GM12864 (cell line): ENCODE measurements at places on chromosomes 12 and 14.

- no peak for DNase-seq
Measured at GRCh38 chr14:28323366-28323765, 443.2 kb upstream of the FOXG1 start.

- no peak for DNase-seq
Measured at GRCh38 chr14:54090274-54090673, 133.6 kb upstream of the BMP4 start.

GRCh38 chr12:106962286-106962685 lies 6.6 kb downstream of the TMEM263 start:
- DNase-seq, result no peak

DNA sequence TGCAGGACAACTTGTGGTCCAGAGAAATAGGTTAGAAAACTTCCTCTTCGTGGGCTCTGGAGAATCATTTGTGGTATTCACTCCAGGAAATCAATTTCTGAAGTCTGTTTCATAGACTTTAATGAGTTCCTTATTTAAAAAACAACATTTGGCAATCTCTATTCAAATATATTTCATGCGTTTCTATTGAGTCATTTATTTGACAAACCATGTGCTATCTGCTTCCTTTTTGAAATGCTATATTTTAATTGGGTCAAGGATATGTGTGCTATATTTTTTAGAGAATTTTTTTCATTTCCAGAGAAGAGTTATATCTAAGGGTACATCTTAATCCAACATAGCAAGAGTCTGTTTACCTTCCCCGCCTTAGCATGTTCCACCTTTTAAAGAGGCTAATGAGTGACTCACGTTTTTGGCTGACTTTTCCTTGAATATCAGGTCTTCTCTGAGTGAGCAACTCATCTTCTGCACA lies 252.4 kb upstream of the EGLN3 start:
- no peak for DNase-seq

DNA sequence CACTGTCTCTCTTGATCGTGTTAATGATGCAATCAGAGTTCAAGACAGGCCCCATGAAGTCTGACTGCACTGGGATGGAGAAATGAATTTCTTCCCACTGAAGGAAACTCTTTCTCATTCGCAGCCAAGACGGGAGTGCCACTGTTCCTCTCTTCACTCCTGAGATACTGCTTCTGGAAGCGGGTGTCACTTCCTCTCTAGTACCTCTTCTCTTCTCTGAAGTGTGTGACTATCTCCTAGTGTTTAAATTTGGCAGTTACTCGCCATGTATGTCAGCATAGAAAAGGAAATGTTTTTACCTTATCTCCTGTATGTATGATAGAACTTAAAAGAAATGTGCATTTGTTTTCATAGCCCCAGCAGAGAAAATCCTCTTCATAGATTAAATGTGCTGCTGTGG lies 215.2 kb downstream of the ANO6 start:
- no peak for DNase-seq

GRCh38 chr12:643475-644302 lies 19.6 kb downstream of the NINJ2 start:
- DNase-seq, result no peak

DNA sequence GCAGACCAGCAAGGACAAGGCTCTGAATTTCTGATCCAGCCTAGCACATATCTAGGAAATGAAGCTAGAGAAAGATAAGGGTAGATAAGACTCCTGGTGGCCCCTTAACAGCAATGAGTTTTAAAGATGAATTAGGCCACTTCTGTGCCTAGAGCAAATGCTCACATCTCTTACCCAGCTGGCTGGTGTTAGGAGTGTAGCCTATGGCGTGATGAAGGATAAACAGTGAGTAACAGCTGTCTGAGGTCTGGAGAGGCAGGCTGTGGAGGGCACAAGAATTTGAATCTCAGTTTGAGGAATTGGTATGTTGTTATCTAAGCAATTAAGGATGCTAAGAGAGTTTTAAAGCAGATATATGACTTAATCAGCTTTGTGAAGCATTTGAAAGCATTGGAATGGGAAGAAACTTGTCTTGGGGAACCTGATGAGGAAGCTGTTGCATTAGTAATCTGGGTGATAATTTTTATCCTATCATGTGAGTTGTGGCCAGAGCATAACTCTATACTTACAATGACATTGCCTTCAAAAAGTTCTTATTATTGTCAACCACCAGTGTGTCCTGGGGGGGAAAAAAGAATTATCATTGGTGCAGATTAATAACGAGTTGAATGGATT lies 161.8 kb downstream of the SRGAP1 start:
- no peak for DNase-seq

DNA sequence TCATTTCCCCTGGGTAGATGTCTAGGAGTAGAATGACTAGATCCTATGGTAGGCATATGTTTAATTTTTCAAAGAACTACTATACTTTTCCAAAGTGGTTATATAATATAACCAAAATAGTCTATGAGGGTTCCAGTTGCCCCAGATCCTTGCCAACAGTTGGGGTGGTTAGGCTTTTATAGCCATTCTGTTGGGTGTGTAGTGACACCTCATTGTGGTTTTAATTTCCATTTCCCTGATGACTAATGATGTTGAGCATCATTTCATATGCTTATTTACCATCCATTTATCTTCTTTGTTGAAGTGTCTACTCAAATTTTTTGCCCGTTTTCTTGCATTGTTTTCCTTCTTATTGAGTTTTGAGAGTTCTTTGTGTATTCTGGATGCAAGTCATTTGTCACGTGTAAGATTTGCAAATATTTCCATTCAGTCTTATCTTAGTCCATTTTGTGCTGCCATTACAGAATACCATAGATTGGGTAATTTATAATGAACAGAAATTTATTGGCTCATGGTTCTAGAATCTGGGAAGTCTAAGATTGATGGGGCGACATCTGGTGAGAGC lies 4.7 kb downstream of the SYNE2 start:
- no peak for DNase-seq

GRCh38 chr12:38053655-38054464 lies 262.7 kb upstream of the ALG10B start:
- DNase-seq, result no peak

GRCh38 chr12:92973614-92974013 lies 44.5 kb upstream of the EEA1 start:
- DNase-seq, result peak; percentile 94

- DNase-seq, result no peak
Measured at GRCh38 chr12:11829764-11830194, 180.3 kb downstream of the ETV6 start.

GRCh38 chr14:106044949-106045596 lies 518.7 kb downstream of the TMEM121 start:
- peak; percentile 44 for DNase-seq

- no peak for DNase-seq
Measured at GRCh38 chr12:90064852-90065801, 356.5 kb upstream of the ATP2B1 start.

DNA sequence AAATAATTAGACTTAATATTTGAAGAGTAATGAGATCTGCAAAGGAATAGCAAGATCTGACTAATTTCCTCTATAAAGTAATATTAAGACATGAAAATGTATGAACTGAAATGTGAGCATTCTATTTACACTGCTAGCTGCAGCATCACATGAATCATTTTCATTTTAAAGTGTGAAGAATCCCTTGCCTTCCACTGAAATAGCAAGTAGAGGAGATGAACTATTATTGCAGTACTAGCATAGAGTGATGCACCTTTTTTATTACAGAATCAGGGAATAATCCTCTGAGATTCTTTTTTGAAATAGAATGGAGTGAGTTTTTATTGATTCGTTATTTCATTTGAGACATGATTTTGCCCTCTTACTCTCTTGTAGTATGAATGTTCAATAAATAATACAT lies 281.9 kb upstream of the NAV3 start:
- DNase-seq, result no peak

GRCh38 chr12:51592034-51592705 lies 1.1 kb downstream of the SCN8A start:
- no peak for DNase-seq

DNA sequence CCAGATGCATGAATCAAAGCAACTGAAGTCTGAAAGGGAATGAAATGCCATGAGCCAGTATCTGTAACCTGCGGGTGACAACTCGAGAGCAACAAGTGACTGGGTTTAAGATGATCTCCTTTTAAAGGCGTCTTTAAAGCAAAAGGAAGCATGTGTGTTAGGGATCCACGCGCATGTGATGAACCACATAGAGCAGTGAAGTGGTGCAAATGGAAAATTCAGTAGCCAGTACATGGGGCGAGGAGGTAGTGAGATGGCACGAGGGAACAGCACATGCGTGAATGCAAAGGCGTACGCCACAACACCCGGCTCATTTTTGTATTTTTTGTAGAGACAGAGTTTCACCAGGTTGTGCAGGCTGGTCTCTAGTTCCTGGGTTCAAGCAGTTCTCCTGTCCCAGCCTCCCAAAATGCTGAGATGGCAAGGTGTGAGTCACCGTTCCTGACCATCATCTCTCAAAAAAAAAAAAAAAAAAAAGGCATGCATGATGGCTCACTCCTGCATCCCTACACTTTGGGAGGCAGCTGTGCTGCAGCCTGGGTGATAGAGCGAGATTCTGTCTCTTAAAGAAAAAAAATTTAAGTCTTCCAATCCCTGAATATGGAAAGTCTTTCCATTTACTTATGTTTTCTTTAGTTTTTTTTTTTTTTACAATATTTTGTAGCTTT lies 24.6 kb upstream of the BCL7A start:
- DNase-seq, result no peak

GRCh38 chr12:32240831-32241230 lies 134.2 kb downstream of the BICD1 start:
- no peak for DNase-seq

- DNase-seq, result no peak
Measured at GRCh38 chr14:90288651-90289355, 32.5 kb downstream of the PSMC1 start.

- no peak for DNase-seq
Measured at GRCh38 chr12:52925717-52926595, 21.1 kb upstream of the KRT8 start.

GRCh38 chr14:100552524-100553125 lies 34.6 kb downstream of the BEGAIN start:
- no peak for DNase-seq

DNA sequence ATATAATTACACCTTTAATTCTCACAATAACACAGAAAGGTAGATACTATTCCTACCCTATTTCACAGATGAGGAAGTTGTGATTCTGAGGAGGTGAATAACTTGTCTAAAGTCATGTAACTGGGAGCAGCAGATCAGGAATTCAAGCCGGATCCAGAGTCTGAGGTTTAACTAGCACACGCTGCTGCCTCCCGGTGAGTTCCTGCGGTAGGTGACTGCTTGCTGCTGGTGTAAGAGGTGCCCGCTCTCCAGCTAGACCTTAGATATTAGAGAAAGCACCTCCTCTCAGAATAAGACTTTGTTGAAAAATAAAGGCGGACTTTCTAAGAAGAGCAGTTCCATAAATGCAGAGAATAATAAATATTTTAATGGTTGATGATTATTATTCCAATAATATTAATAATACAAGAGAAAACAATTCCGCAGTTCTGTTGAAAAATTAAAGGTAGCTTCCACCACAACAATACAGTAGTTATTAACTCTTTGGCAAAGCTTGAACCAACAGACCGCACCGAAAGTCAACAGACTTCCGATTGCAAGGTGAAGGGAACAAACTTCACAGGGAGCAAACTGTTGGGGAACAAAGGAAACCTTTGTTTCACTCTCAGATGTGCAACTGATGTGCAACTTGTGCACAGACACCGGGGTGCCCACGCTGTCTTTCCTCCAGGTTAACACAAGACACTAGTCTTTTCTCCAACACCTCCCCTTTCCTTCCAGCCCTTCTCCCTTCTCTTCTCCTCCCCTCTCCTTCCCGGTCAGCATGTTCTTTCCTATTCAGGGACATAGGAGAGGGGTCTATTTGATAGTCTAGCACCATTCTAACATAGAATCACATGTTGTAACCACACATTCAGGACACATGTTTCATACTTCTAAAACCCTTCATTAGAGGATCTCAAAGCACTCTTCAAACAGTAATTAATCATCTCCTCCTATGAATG lies 73.2 kb upstream of the EGLN3 start:
- no peak for DNase-seq
